IPS DF 19.7 (cell line): ENCODE measurements at places on chromosomes 11 and 22.

- no peak for DNase-seq
These were observed 235.1 kb downstream of the BUD13 start for GRCh38 chr11:116537709-116538108.

GRCh38 chr11:129314371-129314770 lies 61.3 kb upstream of the BARX2 start:
- no peak for DNase-seq

DNA sequence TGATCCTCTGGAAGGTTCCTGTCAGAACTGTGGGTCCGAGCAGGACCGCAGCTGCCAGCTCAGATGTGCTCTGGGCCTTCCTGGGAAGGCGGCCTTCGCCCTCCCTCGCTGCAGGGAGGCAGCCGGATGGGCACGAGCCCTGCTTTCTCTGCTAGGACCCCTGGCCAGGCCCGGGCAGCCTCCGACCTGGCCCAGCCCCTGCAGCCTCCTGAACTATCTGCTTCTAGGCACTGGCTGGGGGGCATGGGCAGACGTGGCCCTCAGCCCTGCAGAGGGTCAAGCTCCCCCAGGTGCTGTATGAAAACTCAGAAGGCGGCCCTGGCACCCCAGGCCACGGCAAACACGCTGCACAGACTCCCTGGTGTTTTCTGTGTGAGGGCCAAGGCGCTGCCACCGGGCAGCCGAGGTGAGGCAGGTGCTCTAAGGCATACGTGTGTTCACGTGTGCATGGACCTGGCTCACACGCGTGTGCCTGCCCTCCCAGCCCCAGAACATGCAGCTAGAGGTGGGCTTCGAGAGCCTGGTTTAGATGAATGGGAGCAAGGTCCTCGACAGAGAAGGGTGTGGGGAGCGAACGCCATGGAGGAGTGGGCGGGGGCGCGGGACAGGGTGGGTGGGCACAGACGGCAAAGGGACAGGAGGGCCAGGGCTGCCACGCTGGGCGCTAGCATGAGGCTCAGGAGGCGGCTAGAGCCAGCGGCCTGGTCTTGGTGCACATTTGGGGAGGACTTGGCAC lies 4.3 kb downstream of the LRFN4 start:
- DNase-seq, result no peak

GRCh38 chr11:46251954-46252353 lies 25.5 kb upstream of the CREB3L1 start:
- no peak for DNase-seq

GRCh38 chr22:27597703-27598444 lies 203.7 kb downstream of the MN1 start:
- DNase-seq, result no peak

DNA sequence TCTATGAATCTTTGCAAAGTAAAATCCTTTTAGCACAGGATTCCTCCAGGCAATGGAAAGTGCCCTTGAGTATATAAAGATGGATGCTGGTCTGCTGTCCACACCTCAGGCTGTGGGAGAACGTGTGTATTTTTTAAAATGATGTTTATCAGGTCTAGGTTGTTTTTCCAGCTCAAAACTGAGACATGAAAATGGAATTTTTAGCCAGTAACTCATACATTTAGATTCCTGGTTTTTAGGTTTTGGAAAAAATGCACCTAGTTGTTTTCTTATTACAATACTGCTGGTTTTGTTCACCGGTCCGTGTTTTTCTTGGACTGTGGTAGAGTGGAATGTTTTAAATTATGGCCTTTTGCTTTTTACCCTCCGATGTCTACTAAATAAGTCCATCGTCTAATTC lies 554.7 kb downstream of the SOX6 start:
- no peak for DNase-seq

DNA sequence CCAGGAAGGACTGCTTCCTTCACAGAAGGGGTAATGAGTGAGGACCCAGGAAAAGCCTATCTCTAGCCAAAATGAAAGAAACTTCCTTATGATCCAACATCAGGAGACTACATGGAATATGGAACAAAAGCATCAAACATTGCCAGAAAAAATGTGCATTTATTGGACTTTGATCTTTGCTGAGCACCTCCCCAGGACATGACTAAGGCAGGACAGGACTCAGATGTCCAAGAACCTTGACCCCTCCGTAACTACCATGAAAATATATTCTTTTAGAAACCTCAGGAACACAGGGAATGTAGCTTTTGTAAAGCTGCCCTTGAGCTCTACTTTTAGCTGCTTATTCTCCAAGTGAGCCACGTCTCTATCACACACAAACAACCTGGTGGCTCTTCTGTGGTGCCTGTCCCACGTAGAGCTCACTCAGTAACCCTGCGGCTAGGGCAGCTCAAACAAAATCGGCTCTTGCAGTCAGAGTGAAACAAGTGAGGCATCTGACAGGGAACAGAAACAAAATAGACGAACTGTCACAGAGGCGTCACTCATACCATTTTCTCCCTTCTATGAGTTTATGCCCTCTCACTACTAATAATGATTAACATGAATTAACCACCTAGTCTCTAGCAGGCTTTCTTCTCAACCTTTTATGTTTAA lies 471.5 kb upstream of the API5 start:
- no peak for DNase-seq

- no peak for DNase-seq
These were observed 26.9 kb upstream of the ANO5 start for GRCh38 chr11:22165759-22166513.

- DNase-seq, result no peak
These were observed 1.5 kb downstream of the TANGO2 start for GRCh38 chr22:20022231-20022977.

- no peak for DNase-seq
These were observed 2.1 kb upstream of the MS4A6A start for GRCh38 chr11:60184824-60185511.

DNA sequence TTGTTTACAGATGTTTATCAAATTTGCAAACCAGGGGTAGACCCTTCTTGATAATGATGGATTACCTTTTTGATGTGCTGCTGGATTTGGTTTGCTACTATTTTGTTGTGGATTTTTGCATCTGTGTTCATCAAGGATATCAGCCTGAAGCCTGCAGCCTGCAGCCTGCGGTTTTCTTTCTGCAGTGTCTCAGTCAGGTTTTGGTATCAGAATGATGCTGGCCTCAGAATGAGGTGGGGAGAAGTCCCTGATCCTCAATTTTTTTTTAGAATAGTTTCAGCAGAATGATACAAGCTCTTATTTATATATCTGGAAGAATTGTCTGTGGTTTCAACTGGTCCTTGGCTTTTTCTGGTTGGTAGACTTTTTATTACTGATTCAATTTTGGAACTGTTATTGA lies 19.7 kb upstream of the RAB38 start:
- DNase-seq, result no peak

- DNase-seq, result no peak
These were observed 593 bp downstream of the FAM118B start for GRCh38 chr11:126212089-126212660.

DNA sequence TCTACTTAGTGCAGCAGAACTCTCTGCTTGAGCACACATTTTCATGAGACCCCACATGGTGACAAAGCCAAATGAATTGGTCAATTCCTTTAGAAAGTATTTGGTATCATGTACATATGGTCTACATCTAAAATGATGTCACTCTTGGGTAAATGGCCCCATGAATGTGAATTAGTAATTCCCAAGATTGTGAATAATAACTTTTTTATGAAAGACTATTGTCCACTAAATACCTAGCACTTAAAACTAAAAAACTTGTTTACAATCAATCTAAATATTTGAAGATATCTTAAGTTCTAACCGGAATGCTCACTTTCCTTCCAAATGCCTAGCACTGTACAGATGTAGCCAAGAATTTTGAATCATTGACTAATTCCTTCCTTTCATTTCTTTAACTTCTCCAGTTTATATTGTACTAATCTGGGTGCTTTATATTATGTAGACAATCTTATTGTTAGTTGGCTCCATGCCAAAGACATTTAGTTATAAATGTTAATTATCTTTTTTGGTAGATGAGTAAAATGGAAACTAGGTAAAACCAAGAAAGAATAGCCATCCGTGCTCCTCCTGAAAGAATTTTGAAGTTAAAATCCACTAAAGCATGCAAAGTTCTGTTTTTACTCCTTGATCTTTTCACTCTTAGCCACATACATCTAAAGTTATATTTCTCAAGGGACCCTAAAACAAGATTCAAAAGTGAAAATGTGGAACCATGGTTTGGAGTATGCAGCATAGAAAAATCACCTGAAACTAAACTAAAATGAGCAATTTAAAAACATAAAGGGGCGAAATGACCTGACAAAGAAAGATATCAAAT lies 145.0 kb upstream of the ARHGAP20 start:
- DNase-seq, result no peak

GRCh38 chr11:110712659-110713448 lies 617 bp upstream of the ARHGAP20 start:
- no peak for DNase-seq

GRCh38 chr11:68373189-68373814 lies 60.9 kb downstream of the LRP5 start:
- no peak for DNase-seq

GRCh38 chr11:1741741-1742140 lies 8.7 kb downstream of the IFITM10 start:
- no peak for DNase-seq

GRCh38 chr22:49583341-49583740 lies 244.3 kb downstream of the BRD1 start:
- DNase-seq, result no peak

DNA sequence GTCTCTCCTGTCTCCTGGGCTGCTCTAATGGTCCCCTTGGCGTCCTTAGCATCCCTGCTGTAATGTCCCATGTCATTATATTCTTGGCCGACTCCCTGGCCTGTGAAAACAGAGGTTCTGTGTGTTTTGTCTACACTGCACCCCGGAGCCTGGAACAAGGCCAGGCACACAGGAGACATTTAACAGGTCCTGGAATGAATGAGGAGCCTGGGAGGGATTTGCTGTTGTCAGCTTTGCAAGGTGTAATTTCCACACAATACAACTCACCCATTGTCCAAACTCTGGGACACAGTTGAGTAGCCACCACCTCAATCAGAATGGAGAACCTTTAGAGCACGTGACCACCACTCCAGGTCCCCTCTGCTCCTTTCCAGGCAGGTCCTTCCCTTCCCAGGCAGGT lies 14.9 kb upstream of the PDGFB start:
- DNase-seq, result no peak

DNA sequence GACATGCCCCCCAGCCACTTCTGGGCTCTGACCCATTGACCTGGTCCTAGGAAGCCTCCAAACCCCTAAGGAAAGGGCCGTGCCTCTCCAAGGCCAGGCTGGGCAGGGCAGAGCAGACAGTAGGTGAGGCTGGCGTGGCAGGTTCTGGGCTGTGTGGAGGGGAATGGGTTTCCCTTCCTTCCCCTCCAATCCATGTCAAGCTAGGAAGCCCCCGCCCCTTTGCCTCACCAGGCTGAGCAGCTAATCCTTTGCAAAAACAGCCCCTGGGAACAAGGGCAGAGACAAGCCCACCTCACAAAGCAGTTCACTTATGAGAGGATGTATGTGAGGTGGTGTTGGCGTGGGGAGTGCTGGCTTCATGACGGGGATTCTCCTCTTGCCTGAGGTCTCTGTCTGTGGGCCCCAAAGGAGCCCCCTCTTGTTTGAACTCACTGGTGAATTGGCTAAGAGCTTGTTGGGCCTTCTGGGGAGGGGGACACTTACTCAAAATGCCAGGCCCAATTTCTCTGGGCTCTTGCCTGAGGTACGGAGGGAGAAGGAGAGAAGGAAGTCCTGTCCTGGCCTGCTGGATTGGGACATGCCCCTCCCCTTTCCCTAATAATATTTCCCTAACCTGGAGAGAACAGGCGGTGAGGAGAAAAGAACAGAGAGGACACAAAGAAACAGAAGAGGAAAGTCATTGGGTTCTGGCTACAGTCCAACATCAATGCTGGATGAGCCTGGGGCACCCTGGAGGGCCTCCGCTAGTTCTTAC lies 1.6 kb upstream of the TRIM29 start:
- DNase-seq, result no peak

GRCh38 chr22:38549101-38549894 lies 20.7 kb downstream of the DMC1 start:
- DNase-seq, result no peak

- no peak for DNase-seq
These were observed 1020.5 kb downstream of the BRD1 start for GRCh38 chr22:48807155-48807554.

GRCh38 chr11:79920480-79920879 lies 479.6 kb upstream of the TENM4 start:
- no peak for DNase-seq

GRCh38 chr11:33089776-33090175 lies 50.4 kb downstream of the TCP11L1 start:
- no peak for DNase-seq

DNA sequence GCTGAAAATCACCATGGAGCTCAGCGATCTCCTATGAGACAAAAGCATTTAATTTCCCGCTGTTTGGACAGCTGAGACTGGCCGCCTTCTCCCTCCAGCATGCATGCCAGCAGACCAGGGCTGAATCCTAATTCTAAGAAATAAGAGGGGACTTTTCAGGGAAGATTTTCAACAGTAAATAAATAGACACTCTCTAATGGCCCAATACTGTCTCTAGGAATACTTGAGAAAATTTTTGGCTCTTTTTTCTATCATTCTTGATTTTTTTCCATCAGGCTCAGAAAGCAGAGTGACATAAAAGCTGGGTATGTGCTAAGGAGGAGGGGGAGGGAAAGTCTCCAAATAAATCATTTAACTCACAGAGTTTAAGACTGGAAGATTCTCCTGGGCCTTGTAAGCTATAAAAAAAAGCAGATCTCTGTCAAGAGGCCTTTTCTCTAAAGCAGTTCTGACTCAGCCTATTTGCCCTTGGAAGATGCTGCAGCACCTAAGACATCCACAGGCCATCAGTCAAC lies 17.6 kb upstream of the SPON1 start:
- DNase-seq, result no peak

DNA sequence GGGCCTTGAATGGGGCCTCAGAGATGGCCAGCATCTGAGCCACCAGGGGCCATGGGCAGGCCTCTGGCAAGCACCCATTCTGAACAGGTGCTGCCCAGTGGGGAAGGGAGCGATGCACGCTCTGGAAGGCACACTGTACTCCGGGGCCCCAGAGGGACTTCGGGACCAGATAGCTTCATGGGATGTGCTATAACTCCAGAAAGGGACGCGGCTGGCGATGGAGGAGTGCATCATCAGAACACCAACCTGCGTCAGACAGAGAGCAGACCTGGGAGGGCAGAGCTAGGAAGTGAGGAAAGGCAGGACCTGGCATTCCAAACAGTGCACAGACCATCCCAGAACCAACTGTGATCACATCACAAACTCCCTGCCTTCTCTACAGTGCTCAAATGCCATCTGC lies 16.8 kb downstream of the DGCR2 start:
- DNase-seq, result no peak
